ENCODE measurements at places on chromosomes 2 and 18. TPM values are rescaled to one million over a fixed set of nuclear protein-coding genes. Genes with fewer than 3 reads are reported as not detected.

Gene SP140
- total RNA-seq, result 0.79 TPM

Gene BOLA3
- total RNA-seq, result 61.0 TPM

Gene MERTK
- 2.4 TPM for total RNA-seq

GRCh38 chr2:200665626-200666453, 80.0 kb downstream of the AOX1 start:
- ATAC-seq, result no peak

Gene ASTL
- not detected for total RNA-seq

GRCh38 chr2:43348908-43349661, 122.7 kb upstream of the ZFP36L2 start:
- ATAC-seq, result peak; percentile 74

Gene ABCB11
- 0.58 TPM for total RNA-seq

GRCh38 chr2:214549946-214550345, 139.1 kb downstream of the VWC2L start:
- ATAC-seq, result no peak

- ATAC-seq, result no peak
Observed at GRCh38 chr2:105574796-105575344, 169.8 kb upstream of the NCK2 start.

DNA sequence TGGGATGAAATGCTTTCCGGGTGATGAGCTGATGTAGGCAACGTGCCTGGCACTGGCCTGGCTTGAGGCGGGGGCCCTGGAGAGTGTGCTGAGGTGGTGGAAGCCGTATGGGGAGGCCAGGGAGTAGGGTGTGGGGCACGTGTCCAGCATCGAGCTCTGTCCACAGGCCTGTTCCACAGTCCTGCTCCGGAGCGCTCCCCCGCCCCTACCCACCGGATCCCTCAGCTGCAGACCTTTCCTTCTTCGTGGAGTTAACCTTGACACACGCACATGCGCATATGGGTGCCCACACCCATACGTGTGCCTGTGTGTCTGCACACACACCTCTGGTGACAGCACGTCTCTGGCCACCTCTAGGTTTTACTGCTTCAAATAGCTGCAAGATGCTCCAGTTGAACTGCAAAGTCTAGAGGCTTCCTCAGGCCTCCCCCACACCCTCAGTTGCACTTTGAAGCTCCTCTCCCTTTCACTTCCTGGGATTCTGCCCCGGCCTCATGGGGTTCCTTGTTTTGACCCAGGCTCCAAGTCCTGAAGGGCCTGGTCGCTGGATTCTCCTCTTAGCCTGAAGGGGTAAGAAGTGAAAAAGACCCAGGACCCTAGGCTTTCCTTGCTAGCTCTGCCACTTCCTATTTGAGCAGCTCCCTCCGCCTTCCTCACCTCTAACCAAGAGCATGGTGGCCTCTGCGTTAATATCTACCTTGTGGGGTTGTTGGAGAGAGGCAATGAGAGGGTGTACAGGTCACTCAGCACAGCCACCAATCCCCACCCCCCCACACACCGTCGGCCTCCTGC, 49.5 kb downstream of the INHBB start:
- ATAC-seq, result no peak

DNA sequence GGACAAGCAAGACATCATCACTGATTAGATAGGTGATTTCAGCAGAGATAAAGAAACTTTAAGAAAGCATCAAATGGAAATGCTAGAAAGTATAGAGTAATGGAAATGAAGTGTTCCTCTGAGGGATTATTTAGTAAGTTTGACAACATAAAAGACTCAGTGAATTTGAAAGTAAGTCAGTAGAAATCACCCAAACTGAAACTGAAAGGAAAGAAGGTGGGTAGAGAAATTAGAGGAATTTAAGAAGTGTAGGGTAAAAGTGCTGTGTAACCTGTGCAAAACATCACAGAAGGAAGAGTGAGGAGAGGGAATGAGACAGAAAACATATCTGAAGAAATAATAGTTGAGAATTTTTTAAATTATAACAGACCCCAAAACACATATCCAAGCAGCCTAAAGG, 343.1 kb downstream of the CBLN2 start:
- no peak for ATAC-seq

GRCh38 chr2:157911246-157911645, 35.1 kb upstream of the ACVR1 start:
- no peak for ATAC-seq

Gene GRHL1
- 2.6 TPM for total RNA-seq

All from motor neuron (in vitro differentiated cells).